ENCODE measurements at places on chromosomes 6 and 20. TPM values are rescaled to one million over a fixed set of nuclear protein-coding genes. Genes with fewer than 3 reads are reported as not detected.

Gene DLL1
- total RNA-seq = 0.37 TPM

Gene PTCRA
- total RNA-seq = not detected

Gene LGSN
- total RNA-seq = 2.4 TPM

Gene APOM
- 3.2 TPM for total RNA-seq

Gene CDYL
- 20.7 TPM for total RNA-seq

Gene CDH4
- 6.0 TPM for total RNA-seq

Gene FANCE
- 4.2 TPM for total RNA-seq

Gene ALDH5A1
- total RNA-seq = 6.9 TPM

Gene MTFR2
- total RNA-seq = 12.0 TPM

Gene MYLK4
- 0.10 TPM for total RNA-seq

Gene RAMACL
- 0.16 TPM for total RNA-seq

Gene GHRH
- total RNA-seq = not detected

Gene PNLDC1
- total RNA-seq = 0.05 TPM

Gene CDSN
- total RNA-seq = 0.05 TPM

Gene SPATS1
- total RNA-seq = not detected

Gene LY86
- total RNA-seq = not detected

Gene GSTA1
- total RNA-seq = 0.07 TPM

Gene MAFB
- total RNA-seq = 0.15 TPM

Gene FABP7
- not detected for total RNA-seq

Gene NMBR
- not detected for total RNA-seq

Gene CHRNA4
- total RNA-seq = 0.38 TPM

Gene LPIN3
- total RNA-seq = 16.3 TPM

Gene BPIFB1
- total RNA-seq = 0.05 TPM

Gene SPEF1
- 2.3 TPM for total RNA-seq

Gene POM121L2
- not detected for total RNA-seq

Gene RHAG
- not detected for total RNA-seq

Gene STMND1
- total RNA-seq = not detected

Gene FKBP1C
- total RNA-seq = 2.1 TPM

Gene ZFP64
- total RNA-seq = 18.9 TPM

Gene NRN1
- total RNA-seq = 0.74 TPM

Gene MOXD1
- 1.5 TPM for total RNA-seq

Gene RNASET2
- 13.6 TPM for total RNA-seq

Gene EFCAB8
- not detected for total RNA-seq

Gene SAMD3
- not detected for total RNA-seq

Gene BANF2
- not detected for total RNA-seq

Data from A549 treated with AZD2906 at 1 μM for 4 hours (cell line).